Testis (tissue), 5 donors: ENCODE measurements at places on chromosomes 3 and 15.

DNA sequence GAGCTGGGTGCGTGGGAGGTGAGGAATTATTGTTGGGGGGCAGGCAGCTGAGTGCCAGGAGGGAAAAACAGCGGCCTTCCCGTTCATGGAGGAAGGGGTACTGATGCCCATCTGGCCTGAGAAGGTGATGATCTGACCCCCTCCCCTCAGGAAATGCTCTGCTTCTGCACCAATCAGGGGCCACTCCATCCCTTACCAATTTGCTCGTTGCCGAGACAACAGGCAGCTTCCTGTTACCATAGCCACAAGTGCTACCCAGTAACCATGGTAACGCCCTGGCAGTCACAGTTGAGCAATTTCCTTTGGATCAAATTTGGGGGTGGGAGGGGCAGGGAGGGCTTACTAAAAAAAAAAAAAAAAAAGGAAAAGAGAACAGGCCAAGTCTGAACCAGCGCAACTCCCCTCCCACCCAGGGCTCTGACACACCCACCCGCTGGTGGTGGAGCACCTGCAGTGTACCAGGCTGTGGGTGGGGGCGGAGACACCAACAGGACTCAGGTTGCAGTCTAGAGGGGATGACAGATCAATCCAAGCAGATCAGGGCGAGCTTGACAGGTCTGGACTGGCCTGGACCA is 13.7 kb downstream of the CELF6 start:
- no peak for DNase-seq

- no peak for DNase-seq
Measured at GRCh38 chr3:101926594-101927105, 77.3 kb downstream of the NFKBIZ start.

DNA sequence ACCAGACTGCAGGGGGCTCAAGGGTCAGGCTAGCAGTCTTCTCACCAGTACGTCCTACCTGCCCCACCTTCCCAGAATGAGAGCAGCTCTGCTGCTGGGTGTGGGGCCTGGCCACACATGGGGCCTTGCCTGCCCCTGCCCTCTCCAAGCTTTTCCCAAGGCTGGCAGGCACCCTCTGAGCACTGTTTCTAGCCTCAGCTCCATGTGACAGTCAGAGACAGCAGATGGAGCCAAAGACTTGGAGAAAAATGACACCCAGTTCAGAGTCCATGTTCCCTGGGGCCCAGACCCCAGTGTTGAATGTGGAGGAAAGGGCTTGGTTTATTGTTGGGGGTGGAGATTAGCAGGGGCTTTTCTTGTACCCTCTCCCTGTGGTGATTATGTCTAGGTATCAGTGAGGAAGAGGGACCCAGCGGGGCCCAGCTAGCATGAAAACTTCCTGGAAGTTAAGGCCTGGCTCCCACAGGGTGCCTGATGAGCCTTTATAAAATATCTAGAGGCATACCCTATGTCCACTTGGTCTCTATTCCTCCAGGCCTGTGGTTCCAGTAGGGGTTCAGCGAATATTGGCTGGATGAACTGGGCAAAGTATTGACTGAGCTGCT is 153.8 kb downstream of the EEFSEC start:
- DNase-seq = no peak

DNA sequence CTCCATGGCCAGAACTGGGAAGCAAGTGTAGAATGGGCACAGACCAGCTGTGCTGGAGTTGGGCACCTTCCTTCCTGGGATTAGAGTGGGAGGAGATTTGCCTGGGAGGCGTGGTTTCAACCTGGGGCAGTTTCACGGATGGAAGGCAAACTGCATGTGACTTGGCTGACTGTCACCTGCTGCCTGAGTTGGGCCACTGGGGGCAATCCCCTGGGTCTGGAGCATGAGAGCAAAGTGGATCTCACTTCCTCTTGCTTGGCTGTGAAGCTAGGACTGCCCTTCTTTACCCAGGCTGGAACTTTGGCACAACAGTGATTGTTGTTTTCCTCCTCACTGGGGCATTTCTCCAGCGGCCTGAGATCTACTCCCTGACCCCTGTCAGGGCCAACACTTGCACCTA is 1247.0 kb upstream of the EPHA6 start:
- no peak for DNase-seq

DNA sequence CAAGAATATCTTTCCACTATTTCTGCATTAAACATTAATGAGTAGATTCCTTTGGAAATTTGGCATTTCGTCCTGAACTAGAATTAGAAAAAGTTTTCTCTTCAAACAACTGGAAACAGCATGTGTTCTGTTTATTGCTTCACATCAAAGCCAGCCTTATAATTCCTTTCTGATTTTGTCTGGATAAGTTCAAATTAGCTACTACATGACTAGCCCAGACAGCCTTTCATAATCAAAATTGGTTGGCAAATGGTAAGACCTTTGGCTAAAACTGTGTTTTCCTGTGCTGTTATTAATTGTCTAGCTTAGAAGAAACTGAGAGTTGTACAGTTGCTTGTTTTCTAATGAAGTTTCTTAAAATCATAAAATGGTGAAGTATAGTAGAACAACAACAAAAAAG is 52.7 kb upstream of the P3H2 start:
- no peak for DNase-seq

DNA sequence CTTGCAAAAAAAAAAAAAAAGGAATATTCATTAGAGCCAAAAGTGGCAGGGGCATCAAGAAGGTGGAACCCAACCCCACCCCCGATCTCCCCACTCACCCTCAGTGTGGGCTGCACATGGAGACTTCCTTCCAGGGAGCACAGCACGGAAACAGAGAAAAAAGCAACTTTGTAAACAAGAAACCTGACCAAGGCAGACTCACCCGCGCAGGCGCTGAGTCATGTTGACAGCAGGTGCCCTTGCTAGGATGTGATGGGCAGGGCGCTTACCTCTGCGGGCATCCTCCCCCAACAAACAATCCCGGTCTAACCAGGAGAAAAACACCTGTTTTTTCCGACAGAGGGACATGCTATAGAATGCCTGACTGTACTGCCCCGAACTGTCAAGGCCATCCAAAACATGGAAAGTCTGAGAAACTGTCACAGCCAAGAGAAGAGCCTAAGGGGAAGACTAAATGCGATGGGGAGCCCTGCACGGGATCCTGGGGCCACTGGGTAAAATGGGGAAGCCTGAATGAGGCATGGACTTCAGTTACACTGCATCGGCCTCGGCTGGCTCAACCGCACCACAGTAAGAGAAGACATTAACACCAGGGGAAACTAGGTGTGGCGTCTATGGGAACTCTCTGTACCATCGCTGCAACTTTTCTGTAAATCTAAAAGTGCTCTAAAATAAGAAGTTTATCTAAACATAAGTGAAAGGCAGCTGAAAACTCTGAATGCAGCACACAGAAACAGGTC is 66.7 kb upstream of the GATA2 start:
- DNase-seq = peak; percentile 43

- DNase-seq = no peak
Measured at GRCh38 chr3:135324301-135324700, 529.2 kb downstream of the EPHB1 start.

- no peak for DNase-seq
Measured at GRCh38 chr3:101879623-101880284, 30.4 kb downstream of the NFKBIZ start.

DNA sequence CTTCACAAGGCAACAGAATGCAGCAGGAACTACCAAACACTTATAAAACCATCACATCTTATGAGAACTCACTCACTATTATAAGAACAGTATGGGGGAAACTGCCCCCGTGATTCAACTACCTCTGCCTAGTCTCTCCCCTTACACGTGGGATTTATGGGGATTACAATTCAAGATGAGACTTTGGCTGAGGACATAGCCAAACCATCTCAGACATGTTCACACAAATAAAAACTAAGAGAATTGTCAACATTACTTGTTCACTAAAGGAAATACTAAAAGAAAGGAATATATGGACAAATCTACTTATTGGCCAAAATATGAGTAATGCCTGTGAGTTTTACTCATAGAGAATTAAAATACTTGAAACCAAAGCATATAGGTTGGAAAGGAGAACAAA is 505.1 kb downstream of the IGSF11 start:
- no peak for DNase-seq

DNA sequence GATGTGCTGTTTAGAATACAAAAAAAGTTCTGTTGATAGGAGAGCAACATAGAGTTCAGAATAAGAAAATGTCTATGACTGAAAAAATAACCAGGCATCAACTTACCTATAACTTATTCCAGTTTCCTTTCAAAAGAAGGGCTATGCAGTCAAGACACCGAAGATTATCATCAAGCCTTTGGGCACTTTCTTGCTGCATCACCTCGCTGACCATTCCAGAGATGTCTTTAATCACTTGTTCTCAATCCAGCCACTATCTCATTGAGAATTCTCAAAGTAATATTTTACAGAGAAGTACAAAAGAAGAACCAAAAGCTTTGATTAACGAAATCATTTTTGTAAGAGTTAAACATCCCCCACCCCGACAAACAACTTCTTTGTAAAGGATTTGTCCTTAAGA is 198.3 kb upstream of the P2RY1 start:
- no peak for DNase-seq

GRCh38 chr15:91116113-91117067 is 16.3 kb downstream of the SV2B start:
- peak; percentile 37 for DNase-seq

GRCh38 chr3:116254541-116254940 is 190.7 kb downstream of the LSAMP start:
- DNase-seq = no peak

- no peak for DNase-seq
Measured at GRCh38 chr15:91952216-91952615, 98.7 kb downstream of the SLCO3A1 start.

DNA sequence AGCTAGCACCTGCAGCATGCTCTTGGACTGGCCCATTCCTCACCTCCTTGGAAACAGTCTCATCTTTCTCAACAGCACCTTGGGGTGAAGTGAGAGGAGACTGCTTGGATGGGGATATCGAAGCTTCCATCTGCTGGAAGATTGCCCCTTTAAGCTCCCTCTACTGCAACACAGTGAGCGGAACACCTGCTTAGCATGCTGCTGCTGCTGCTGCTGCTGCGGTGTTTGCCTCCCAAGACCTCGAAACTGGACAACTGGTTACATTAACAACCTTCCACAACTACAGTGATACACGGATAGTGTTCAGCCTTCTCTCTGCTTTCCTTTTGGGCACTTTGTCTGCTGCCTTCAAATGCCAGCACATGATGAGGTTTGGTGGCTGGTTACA is 253.9 kb upstream of the LYSMD4 start:
- DNase-seq = no peak

DNA sequence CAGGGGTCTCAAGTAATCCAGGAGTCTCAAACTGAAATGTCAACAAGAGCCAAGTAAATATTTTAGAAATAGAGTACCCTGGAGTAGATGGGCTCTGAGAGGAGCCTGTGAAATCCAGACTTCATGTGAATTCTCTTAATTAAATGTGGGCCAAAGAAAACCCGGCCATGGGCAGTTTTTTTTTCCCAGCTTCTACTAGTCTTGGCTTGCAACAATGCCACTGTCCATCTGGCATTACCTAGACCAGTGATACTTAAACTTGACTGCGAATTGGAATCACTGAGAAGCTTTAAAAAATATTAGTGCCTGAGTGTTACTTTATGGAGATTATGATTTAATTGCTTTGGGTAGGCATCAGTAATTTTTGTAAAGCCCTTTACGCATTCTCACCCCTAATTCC is 66.4 kb upstream of the GOLGA6B start:
- DNase-seq = no peak

GRCh38 chr3:110973263-110973895 is 98.2 kb upstream of the NECTIN3 start:
- no peak for DNase-seq
